MCF 10A (cell line): ENCODE measurements at places on chromosomes 3 and 15.

DNA sequence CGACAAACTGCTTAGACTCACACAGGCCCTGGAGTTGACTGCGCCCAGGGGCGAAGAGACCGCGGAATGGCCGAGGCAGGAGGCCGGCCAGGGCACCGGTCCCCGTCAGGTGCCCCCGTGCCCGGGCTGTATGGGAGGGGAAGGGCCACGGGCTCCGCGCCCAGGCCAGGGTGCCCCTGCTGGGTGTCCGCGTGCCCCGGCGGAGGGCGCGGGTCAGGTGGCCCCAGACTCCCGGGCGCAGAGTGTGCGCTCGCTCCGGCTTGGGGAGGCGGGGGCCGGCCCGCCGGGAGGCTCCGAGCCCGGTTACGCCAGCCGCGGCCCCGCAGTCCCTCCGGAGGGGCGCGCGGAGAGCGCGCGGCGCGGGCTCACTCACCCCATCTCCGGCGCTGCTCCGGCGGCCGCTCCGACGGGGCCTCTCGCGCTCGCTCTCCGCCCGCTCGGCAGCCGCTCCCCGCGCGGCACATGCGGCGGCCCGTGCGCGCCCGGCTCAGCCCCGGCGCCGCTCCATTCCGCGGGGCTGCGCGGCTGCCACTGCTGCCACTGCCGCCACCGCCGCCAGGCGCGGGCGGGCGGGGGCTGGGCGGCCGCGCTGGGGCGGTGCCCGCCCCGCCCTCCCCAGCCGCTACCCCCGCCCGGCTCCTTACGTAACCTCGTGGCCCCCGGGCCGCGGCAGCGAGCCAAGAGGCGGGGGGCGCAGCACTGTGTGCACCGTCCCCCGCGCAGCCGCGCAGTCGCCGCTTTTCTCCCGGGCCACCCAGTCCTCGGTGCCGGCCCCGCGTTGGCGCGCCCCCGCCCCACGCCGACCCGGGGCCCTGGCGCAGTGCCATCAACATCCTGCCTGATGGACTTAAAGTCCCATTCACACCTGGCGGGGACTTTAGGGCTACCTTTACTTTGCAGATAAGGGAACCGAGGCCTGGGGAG is at the start of gene HOMER2:
Gene HOMER2, minus strand, starts transcription at position 563 of the 924 bp plus-strand sequence. Its CDS starts 185 bp downstream, at position 378.
- DNase-seq, result no peak

DNA sequence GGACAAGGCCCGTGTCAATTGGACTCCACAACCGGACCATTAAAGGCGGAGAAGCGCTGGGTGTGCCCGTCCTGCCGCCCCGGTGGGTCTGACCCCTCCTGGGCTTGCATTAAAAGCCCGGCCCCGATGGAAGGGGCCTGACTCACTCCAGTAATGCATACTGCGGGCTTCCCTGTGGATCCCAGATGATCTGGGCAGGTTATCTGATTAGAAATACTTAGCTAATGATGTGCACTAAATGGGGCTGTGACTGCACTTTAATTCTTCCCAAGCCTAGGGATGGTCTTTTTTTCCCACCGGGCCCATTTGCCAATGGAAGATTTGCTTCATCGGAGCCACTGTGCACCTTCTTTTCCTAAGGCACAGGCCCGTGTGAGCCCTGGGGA is 124.9 kb downstream of the TMEM266 start:
- DNase-seq, result no peak

DNA sequence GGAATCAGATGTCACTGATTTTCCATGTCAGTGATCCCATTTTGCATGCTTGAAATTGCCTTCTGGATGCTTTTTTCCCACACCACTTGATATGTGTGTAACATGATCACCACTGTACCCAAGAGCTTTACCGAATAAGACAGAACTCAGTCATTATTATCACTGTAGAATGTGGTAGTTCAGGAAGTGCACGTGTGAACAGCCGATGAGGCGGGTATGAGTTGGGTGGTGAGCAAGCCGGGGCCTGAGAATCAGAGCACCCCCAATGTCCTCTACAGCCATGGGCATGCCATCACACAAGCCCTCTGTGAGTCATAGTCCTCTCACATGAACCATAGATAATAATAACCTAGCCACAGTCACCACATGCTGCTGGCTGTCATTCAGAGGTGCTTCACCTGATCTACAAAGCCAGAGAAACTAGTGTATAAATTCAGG is 470.8 kb downstream of the SOX2 start:
- peak; percentile 54 for DNase-seq

DNA sequence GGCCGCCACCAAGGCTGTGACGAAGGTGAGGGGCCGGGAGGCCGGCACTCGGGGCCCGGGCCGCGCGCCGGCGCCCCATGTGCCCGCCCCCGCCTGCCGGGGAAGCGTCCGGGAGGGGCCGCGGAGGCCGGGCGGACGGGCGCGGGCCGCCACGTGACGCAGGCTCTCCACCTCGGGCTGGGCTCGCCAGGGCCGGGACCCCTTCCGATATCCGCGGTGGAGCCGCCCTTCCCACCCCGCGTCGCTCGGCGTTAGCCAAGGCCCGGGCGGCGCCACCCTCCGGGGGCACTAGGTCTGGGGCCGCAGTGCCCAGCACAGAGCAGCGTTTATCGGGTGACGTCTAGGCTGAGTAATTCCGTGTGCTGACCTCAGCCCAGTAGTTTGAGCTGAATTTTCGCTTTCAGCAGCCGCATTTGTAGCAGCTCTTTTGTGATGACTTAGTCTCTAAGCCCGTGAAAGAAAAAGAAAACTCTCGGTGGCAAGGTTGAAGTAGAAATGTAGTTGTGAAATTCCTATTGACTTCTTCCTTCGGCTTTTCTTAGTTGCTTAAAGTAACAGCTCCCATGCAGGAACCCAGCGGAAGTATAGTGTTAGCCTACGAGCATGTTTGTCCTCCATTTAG is 885 bp downstream of the CDV3 start:
- peak; percentile 52 for DNase-seq

GRCh38 chr3:129974833-129975704 is 549 bp downstream of the TRH start:
- no peak for DNase-seq

GRCh38 chr3:184563561-184563925 is 2.0 kb downstream of the EPHB3 start:
- no peak for DNase-seq

DNA sequence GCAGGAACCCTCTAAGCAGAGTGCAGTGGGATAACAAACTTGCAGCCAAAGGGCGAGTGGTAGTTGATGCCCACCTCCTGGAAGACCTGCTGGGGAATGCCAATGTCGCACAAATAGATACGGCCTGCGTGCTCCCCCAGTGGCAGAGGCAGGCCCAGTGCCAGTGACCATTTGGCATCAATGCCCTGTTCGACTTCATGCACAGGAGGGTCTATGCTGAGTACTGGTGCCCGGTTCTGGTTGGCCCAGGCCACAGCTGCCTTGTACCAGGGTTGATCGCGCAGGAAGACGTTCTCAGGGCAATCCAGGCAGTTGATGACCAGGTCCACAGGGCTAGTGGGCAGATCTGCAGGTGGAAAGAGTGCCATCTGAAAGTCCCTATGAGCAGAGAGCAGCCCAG is 17.0 kb downstream of the CLK3 start:
- no peak for DNase-seq

DNA sequence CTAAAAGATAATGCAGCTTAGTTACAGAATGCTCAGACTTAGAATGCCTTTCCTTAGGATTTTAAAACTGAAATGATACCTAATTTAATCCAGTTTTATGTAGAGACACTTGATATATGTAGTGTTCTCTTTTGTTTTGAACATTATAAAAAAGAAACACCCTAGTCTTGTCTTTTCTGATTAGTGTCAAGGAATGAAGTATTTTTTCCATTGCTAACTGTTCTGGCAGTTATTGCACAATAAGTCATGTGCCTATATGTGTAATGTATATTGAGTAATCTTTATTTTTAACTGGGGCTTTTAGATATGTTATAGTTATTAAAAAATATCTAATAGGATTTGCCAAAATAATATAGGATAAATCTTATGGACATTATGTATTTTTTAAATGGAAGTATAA is 4.5 kb downstream of the ARL8B start:
- DNase-seq, result peak; percentile 42

DNA sequence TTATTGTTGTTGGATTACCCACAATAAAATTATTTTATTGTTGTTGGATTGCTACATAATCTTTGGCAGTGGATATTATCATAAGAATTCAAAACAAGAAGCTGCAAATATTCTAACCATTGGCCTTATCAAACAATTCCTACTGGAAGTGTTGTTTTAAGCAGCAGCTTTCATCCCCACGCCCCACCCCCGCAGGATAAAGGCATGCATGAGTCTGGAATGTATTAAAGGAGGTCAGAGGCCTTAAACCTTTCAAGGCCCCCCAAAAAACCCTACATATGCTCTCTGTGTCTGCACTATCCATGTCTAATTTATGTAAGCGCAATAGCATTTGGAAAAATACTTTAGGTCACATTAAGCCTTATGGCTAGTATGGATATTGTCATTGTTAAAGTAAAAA is 23.1 kb downstream of the P3H2 start:
- DNase-seq, result no peak

DNA sequence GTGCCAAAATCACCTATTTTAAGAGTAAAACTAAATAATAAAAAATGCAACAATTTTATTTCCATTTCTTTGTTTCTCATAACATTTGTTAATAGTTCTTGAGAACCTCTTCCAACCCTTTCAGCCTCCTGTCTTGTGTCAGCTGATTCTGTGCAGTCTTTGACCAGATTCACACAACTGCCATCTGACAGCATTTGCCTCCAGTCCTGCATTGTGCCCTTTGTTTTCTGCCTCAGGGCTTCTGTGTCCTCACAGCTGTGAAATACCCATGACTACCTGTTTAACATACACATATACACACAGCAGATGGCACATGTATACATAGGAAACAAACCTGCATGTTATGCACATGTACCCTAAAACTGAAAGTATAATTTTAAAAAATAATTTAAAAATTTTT is 13.2 kb upstream of the CNTN6 start:
- no peak for DNase-seq

DNA sequence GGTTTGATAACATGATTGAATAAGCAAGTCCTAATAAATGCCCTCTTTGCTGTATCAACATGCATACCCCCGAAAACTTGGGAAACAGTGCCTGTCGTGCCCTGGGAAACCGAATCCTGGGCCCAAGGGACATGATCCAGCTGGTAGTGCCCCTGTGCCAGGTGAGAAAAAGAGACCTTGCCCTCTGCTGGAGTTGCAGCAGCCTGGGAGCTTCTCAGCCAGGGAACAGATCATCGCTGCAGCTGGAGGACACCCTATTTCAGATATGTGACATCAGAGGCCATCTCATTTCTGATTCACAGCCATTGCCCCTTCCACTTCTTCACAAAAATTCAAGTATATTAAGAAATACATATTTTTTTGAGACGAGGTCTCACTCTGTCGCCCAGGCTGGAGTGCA is 32.3 kb downstream of the STOML1 start:
- DNase-seq, result no peak

DNA sequence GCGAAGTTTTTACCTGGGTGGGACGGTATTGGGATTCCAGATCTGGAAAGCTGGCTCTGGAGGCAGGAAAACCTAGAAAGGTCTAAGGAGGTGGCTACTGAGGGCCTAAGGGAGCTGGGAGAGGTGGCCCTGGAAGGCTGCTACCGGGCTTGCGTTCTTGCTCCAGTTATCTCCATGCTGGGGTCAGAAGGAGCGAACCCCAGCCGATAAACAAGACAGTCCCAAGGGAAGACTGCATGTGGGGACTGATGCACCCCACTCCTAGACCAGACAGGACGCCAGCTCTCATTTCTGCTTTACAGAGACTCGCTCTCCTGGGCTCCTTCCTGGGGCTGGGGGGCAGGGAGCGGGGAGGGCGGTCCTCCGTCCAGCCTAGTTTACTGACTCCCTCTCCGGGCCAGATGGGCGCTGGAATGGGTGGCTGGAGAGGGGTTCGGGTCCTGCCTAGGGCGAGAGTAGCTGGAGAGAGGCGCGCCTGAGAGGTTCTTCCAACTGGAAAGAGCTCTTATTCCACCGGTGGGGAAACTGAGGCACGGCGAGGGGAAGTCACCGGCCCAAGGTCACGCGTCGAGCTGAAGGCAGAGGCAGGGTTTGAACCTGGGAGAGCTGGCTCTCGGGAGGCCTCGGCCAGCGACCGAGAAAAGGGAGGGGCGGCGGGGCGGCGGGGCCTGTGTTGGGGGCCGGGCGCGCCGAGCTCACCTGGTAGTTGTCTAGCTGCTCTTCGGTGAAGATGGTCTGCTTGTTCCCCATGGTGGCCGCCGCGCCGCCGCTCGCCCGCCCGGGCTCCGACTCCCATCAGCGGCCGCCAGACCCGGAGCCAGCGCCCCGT is 565 bp downstream of the CIB2 start:
- no peak for DNase-seq

DNA sequence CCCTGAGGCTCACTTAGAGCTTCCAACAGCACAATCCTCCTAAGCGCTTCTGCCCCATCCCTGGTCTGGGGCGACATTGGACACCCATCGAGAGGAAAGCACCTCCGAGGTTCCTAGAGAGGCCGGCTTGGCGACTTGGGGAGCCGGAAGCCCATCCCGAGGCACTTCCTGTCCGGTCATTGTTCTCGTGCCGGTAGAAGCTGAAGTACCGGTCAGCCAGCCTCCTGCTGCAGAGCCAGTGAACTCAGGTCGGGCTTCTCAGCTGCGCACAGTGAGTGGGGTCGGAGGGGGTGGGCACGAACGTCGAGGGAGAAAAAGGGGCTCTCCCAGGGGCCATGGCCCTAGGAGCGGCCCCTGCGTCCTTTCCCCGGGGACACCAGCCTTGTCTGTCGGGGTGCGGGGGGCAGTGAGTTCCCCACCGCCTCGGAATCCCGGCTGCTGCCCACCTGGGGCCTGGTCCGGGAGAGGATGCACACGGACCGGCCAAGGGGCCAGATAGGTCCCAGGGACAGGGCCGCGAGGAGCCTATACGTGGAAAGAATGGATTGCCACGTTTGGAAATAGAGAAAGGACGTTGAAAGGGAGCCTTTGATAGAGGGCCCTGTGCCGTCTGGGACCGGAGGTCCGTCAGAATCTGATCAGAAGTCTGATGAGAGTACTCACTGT is at the start of gene ZNF35:
Gene ZNF35, plus strand, starts transcription at position 169 of the 666 bp plus-strand sequence. CDS start 2,336 bp downstream, outside the sequence.
- peak; percentile 89 for DNase-seq

DNA sequence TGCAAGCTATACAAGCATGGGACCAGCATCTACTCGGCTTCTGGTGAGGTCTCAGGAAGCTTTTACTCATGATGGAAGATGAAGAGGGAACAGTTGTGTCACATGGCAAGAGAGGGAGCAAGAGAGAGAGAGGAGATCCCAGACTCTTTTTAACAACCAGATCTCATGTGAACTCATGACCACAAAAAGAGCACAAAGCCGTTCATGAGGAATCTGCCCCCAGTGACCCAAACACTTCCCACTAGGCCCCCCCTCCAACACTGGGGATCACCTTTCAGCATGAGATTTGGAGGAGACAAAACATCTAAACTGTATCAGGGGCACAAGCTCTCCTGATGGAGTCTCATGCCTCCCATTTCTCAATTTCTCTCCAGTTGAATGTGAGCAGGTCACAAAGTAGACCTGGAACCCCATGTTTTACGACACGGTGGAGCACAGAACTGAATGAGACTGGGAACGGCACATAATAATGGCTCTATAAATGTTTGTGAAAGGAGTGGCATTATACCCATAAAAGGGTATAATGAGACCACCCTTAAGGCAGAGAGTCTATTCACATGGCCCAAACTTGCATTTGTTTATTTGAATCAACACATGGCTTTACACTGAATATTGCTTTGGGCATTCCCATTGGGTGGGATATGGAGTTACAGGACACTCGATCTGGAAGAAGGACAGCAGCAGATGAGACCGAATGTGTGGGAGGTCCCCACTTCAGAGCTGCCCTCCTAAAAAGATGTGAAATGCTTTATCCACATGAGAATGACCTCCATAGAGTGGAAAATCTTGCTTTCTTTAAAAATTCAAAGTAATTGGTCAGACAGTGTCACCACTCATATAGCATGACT is 38.8 kb downstream of the IL16 start:
- no peak for DNase-seq

GRCh38 chr3:156522673-156523072 is 32.2 kb downstream of the SSR3 start:
- DNase-seq, result no peak

GRCh38 chr3:60552581-60552980 is 698.7 kb downstream of the FHIT start:
- DNase-seq, result no peak
